CD4-positive, alpha-beta T cell treated with Interferon gamma for 1 hour (primary cell): ENCODE measurements at places on chromosomes 3 and 15.

DNA sequence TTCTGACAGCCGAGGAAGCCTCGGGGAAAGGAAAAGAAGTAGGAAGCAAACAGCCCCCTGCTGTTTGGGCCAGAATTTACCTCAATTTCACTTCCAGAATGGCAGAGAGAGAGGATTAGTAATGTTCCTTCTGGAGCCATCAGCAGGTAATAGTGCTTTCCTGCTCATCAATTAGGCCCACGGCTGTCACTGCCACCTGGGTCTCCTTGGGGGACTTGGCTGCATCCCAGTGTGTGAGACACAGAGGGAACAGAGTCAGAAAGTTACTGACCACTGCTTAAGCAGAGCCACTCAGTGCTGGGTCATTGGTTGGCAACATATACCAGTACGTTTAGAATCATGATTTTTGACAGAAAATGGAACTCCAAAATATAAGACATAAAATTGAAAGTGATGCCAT lies 397.0 kb downstream of the EPHA3 start:
- no peak for DNase-seq

DNA sequence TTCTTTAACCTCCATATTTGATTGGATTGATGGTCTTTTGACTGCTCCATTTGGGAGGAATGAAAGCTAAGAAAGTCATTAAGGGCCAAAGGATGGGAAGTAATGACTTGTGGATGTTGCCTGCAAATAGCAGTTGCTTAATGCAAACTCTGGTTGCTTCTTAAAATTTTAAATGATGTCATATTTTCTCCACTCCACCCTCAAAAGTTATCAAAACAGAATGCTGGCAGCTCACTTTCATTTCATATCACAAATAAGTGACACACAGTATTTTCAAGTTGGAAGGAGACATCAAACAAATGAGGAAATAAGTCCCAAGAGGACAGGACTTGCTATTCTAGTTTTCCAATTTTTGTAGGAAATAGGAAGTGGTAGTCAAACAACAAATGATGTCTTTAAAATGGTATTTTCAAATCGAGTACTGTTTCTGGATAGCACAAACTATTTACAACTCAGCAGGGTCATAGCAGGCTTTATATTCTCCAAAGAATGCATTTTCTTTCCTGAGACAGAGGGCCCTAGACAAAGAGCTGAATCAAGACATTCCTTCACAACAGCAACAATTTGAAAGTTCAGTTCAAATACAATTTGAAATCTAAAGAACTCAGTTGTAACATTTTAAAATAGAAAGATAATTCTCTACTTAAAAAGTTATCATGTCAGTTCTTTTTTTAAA lies 165.1 kb upstream of the UBE2E1 start:
- DNase-seq, result no peak

DNA sequence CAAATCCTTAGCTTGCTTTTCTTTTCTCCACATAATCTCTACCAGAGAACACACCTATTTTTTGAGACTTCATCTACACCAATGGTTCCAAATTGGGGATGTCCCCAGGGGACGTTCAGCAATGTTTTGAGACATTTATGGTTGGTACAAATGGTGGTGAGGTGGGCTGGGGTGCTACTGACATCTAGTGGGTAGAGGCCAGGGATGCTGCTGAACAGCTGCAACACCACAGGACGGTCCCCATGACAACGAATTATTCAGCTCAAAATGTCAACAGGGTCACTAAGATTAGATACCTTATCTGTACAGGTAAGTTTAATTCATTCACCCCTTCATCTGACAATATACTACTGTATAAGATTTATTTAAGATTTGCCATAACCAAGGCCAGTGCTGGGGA lies 14.4 kb downstream of the GK5 start:
- no peak for DNase-seq

- DNase-seq, result no peak
Measured at GRCh38 chr15:34214135-34214534, 4.2 kb upstream of the KATNBL1 start.

DNA sequence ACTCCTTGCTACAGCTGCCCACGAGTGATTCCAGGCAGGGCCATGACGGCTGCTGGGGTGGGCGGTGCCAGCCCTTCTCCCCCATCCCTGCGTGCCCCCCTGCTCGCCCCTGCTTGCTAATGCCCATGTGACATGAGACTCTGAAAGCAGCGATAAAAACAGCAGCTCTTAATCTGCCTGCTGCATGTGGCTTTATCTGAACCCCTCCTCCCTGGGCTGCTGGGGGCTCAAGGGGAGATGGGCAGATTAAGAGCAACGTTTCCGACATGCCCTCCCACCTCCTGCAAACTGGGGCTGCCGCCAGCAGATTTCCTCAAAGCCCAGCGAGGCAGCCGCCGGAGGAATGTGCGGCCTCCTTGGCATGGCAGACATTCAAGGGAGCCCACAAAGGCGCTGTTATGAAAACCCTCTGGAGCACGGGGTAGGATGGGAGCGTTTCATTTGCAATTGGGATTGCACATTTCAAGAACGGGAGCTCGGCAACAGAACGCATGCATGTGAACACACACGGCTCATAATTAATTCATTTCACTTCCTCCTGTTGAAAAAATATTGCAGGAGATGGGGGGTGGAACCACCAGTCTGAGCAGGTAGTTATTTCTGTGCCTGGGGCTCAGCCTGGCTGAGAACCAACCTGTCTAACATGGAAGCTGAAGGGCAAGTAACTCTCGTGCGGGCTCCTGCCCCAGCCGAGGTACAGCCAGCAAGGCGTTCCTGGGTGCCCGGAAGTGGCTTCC lies 504.2 kb upstream of the PROK2 start:
- no peak for DNase-seq

DNA sequence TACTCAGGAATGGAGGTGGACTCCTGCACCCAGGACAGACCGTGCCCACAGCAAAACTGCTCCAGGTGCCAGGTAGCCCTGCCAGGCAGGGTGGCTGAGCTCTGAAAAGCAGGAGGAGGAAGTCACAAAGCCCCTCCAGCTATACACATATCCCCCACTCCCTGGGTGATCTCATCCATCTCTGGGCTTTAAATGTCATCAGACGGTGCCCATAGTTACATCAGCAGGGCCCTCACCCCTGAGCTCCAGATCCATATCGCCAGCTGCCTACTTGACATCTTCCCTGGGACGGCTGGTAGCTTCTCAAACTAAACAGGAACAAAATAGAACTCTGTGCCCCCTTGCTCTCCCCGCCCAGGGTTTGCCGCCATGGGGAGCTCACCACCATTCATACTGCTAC lies 87.7 kb downstream of the MEGF11 start:
- DNase-seq, result no peak

DNA sequence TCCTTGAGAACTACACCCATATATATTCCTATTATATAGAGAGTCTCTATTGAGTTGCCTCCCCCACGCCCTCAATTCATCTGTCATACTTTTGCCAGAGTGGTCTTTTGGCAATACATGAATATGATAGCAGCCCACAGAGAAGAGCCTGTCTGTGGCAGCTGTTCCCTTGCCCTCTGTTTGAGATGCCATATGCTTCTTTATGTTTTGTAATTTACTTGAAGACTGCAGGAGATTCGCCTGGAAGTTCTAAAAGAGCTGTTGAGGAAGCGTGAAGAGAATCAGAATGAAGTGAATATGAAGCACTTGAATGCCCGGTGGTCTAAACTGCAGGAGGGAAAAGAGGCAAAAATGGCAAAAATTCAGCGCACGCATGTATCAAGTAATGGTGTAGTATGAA lies 27.2 kb downstream of the CFAP91 start:
- no peak for DNase-seq

DNA sequence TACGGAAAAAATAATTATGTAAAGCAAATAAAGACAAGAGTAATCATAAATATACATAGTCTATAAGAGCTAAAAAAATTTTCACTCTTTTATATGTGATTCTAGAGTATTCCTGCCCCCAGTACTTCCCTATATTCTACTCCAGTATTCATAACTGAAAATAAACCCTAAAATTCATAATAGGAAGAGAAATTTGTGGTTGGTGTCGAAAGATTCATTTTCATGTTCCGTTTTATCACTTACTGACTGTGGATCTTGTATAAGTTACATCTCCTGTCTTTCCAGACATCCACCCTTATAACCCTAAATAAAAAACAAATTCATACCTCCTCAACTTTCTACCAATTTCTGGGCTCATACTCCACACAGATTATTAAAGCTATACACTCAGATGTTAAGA lies 16.0 kb upstream of the MBNL1 start:
- no peak for DNase-seq

GRCh38 chr15:64635499-64636495 lies 139.6 kb downstream of the RBPMS2 start:
- DNase-seq, result no peak

GRCh38 chr15:63969652-63970421 lies 76.4 kb downstream of the DAPK2 start:
- DNase-seq, result no peak

GRCh38 chr15:64888336-64888735 lies 23.4 kb upstream of the ANKDD1A start:
- DNase-seq, result no peak

- no peak for DNase-seq
Measured at GRCh38 chr15:101342056-101342455, 47.0 kb upstream of the SNRPA1 start.

GRCh38 chr3:137343283-137343682 lies 385.5 kb downstream of the IL20RB start:
- no peak for DNase-seq

GRCh38 chr3:103499132-103499900 lies 1064.5 kb downstream of the ZPLD1 start:
- DNase-seq, result no peak

DNA sequence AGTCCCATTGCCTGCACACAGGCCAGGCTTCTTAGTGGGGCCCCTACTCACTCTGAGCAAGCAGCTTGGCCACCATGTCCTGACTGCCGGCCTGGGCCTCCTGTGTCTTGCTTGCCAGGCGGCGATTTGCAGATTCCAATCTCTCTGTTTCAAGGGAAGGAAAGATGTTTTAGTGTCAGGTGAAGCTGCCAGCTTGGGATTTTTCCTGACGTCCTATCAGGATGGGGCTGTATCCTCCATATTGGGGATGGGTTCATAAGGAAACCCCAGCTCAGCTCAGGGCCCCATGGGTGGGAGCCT lies 8.5 kb downstream of the AMOTL2 start:
- no peak for DNase-seq

DNA sequence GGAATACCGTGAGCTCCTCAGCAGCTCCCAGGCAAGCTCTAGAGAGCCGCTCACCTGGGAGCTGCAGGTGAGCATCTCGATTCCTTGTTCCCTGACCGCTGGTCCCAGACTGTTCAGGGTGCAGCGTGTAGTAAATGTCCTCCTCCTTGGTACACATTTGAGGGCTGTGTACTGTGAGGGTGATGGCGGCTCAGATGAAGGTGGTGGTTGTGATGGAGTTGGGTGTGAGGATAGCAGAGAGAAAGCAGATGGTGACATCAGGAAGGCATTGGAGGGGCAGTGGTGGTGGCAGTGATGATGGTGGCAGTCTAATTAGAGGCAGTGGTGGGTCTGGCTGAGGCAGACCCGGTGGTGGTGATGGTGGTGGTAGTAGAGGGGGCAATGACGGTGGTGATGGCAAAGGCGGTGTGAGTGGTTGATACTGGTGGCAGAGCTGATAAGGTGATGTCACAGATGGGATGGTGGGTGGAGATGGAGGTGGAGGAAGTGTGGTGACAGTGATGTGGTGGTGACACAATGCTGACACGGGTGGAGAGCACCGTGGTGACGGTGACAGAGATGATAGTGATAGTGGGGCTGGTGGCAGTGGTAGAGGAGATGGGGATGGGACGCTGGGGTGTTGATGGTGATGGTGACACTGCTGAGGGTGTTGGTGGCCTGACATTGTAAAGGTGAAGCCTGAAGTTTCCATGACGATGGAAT lies at the start of gene DNAJB8:
Gene DNAJB8 (minus strand): TSS at position 51 of the 702 bp plus-strand sequence. CDS start 3,645 bp downstream, outside the sequence.
- peak; percentile 25 for DNase-seq

- DNase-seq, result peak; percentile 91
Measured at GRCh38 chr3:42502429-42503250, at the start of gene VIPR1. TSS of gene VIPR1 (plus strand) at chr3:42502643. CDS start at chr3:42502736, 93 bp downstream.

GRCh38 chr3:178436773-178437172 lies 99.5 kb upstream of the KCNMB2 start:
- no peak for DNase-seq

DNA sequence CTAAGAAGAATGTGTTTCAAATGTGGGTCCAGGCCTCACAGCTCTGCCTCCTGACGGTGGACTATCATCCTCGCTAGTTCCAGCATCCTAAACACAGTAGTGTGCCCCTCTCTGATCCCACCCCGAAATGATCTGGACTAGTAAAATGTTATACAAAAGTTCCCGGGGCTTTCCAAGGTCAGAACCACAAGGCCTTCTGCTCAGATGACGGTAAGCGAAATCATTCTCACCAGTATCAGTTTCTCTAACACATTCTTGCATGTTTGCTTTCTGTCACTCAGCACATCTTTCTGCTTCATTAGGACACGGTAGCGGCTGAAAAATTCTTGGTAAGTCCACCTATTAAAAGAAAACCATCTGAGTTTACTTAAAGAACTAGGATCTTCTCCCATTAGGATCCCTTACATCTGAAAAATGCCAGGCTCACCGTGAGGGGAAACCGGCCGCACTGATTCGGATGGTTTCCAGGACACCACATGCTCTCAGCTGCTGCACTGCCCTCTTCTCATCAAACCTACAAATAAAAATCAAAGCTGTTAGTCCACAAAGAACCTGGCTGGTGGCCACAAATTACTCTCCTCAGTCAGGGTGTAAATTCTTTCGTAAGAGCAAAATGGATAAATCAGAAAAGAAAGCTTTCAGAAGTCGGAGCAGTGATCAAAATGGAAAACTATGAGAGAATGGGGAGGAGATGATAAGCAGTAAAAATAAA lies 83.9 kb upstream of the MYO5C start:
- DNase-seq, result no peak

DNA sequence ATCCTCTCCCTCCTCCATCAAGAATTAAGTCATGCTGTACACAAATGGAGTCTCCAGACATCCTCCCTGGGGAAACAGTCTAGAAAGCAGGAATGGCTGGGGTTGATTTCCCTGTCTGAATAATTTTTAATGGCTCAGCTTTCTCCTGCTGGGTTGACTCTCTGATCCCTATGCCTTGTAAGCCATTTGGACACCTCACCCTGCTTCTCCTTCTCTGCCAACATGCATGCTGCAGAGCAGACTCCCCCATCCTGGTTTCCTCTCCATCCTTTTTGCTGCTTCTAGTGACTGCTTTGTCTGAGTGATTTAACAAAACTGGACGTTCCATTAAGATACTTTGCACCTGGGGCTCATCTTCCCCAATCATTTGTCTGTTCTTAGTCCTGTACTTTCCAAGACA lies 22.2 kb downstream of the SV2B start:
- DNase-seq, result no peak

GRCh38 chr3:185041540-185041939 lies 111.3 kb downstream of the C3orf70 start:
- DNase-seq, result no peak

- no peak for DNase-seq
Measured at GRCh38 chr3:126127904-126128303, 44.0 kb upstream of the SLC41A3 start.

GRCh38 chr15:41981371-41982132 lies 9.2 kb upstream of the EHD4 start:
- DNase-seq, result no peak

- DNase-seq, result no peak
Measured at GRCh38 chr3:126852511-126852910, 130.4 kb upstream of the PLXNA1 start.

GRCh38 chr15:38325648-38325990 lies 73.0 kb downstream of the SPRED1 start:
- no peak for DNase-seq

- peak; percentile 33 for DNase-seq
Measured at GRCh38 chr15:45391746-45392583, 13.6 kb upstream of the GATM start.

GRCh38 chr15:39333896-39334295 lies 247.0 kb upstream of the THBS1 start:
- no peak for DNase-seq

- DNase-seq, result no peak
Measured at GRCh38 chr15:28989239-28989830, 103.6 kb downstream of the APBA2 start.

GRCh38 chr15:39868396-39868795 lies 51.7 kb downstream of the GPR176 start:
- no peak for DNase-seq
